Activated CD4-positive, alpha-beta T cell treated with anti-CD3 and anti-CD28 coated beads, Interleukin-10, Interleukin-2, amounts not matched to agents 100 ng/mL and 50 ng/mL, durations not matched to agents 16 hours and 8 hours (primary cell): ENCODE measurements at places on chromosomes 3 and 15.
A peak's percentile ranks its signal among the peaks of the same experiment; 100 is the strongest.

DNA sequence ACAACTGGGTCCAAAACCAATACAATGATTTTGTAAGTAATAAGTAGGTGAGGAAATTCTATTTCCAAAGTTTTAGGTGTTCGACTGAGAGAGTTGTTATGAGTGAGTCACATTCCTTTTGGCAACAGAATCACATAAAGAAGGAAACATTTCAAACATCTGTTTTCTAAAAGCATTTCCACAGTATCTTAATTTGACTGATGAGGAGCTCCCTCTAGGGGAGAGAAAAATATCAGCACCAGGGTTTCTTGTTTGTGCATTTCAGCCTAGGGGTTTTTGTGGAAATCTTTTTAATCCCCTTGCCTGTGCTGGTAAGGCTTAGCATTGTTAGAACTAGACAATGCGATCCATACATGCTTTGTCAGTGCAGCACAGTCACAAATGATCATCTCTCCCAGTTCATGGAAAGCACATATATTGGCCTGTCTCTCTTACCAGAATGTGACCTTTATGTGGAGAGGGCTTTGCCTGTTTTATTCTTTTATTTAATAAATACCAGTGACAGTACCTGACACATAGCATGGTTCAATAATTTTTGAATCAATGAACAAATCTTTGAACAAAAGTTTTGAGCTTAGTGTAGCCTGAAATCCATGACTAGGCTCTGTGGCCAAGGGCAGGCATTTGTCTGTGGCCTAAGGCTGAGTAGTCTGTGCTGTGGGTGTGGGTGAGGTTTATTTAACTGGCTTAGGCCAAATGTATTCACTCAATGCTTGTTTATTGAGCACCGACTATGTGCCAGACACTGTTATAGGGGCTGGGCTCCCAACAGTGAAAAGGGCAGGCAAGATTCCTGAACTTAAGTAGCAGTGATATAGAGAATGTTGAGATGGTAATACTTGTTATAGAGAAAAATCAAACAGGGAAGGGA is 21.1 kb upstream of the IQCF6 start:
- DNase-seq, result peak; percentile 68

- no peak for DNase-seq
Measured at GRCh38 chr15:65326117-65326526, 21.6 kb downstream of the RNU5B-1 start.

DNA sequence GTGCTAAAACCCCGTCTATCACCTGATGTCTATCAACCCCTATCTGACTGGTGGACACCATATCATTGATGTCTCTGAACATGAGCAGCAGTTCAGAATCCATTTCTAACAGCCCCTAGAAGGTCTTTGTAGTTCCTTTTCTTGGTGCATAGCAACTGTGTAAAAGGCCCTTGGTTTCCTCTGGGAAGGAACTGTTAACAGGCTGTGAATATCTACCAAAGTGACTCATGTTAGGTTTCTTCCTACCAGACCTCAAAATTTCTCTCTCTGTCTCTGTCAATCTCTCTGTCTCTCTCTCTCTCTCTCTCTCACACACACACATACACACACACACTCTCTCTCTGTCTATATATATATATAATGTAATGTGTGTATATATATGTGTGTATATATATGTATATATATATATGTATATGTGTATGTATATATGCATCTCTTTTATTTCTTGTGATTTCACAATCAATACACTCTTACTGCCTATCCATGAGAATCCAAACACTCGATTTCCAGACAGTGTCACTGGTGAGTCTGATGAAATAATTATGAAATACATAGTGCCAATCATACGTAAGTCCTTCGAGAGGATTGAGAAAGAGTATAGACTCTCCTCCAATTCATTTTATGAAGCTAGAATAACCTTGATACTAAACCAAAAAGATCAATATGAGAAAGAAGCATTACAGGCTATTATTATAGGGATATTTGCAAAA is 335.9 kb upstream of the SLCO3A1 start:
- no peak for DNase-seq

GRCh38 chr15:40637221-40637745 is 43.2 kb downstream of the KNL1 start:
- DNase-seq, result no peak
